ENCODE measurements at places on chromosomes 3 and 15.

DNA sequence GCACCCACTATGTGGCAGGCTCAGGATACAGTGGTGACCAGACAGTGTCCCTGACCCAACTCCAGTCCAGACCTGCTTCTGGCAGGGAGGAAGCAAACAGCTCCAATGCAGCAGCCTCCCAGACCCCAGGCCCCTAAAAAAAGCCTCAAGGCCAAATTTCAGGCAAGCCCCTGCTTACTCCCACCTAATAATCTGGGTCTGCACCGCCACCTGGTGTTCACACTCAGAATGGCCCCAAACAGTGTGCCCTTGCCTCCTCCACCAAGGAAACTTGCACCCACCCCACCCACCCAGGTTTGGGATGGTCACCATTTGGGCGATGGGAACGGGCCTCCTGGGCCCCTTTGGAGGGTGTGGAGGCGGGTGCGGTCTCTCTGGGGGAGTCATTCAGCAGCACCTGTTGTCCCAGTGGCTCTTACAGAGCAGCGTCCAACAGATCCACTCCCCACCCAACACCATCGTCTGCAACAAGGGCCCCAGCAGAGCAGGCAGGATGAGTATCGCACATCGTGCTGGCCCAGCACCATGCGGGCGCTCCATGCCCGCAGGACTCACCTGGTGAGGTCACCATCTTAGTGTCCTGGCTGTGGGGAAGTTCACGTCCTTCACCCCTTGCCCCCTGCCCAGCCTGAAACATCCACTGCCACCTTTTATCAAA is 17.3 kb downstream of the C3orf18 start:
- peak; percentile 68 for DNase-seq

- DNase-seq, result no peak
Observed at GRCh38 chr15:45117308-45118130, 3.4 kb downstream of the DUOXA2 start.

DNA sequence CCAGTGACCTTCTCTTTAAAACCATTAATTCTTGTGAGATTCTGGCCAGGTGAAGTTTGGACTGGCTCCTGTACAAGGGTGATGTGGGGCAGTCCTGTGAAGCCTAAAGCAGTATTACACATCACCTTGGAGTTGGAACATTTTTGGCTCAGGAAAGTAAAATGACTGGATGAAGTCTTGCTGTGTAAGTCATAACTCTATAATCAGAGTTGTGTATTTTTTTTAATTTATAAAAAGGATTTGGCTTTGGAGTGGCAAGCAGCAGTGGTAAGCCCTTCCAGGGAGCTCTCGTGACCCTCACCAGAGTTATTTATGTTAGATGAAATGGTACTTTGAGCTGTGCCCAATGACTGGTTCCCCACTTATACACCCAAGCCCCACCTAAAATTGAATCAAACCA is 331.2 kb upstream of the DCBLD2 start:
- no peak for DNase-seq

DNA sequence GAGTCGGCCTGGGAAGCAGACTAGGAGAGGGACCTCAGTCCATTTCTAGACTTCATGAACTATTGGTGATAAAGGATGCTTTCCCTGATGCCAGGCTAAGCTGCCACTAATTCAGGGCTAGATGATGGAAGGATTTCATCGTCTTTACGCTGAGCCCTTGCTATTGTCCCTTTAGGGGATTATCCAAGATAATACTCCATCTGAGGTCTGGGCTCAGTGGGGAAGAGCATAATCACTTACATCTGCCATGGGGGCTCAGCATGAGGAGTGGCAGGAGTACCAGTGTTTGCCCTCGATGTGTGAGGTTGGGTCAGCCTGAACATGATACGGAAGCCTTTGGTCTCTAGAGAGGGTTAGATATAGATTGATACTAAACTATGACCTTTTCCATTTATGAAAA is 47.3 kb downstream of the PTPRG start:
- no peak for DNase-seq

GRCh38 chr3:59762941-59763340 is 713.1 kb upstream of the CFAP20DC start:
- DNase-seq, result no peak

DNA sequence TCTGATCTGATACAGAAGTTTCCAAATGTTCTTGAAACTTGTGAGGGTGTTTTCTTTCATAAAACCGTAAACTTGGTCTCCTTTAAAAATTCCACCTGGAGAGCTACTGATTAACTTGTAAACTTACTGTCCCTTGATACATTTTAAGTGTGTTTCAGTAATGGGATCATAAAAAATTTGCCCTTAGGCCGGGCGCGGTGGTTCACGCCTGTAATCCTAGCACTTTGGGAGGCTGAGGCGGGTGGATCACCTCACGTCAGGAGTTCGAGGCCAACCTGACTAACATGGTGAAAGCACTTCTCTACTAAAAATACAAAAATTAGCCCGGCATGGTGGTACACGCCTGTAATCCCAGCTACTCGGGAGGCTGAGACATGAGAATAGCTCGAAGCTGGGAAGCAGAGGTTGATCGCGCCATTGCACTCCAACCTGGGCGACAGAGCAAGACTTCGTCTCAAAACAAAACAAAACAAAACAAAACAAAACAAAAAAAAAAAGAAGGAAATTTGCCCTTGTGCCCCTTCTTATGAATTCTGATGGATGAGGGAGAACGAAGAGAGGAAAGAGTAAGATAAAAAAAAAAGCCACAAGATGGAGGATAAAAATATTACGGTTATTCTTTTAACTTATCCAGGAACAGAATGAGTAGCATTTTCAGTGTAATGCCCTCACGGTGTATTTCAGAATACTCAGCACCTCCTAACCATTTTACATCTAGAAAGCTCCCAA is 32.1 kb upstream of the AP4E1 start:
- DNase-seq, result no peak

DNA sequence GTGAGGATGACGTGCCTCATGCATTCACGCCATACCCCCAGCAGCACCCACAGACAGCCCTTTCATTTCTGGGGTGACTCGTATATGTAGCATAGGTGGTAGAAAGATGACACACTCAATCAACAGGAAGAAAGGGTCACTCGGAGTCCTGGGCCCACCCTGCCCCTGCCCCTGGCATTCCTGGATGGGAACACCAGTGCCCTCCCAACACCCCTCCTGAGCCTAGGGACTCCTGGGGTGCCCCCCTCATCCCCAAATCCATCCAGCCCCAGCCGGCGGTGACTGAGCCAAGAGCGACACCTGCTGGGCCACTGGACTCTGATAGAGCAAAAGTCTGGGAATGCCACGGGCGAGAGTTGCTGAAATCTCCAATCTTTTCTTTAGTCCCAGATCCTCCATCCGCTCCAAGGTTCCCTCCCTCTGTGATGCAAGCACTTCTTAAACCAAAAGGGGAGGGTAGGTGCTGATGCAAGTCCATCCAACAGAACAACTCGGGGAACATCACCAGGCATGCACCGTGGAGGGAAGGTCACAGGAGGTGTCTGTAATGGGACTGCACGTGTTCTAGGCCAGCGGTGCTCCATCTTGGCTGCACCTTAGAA is 31.1 kb downstream of the ACAN start:
- peak; percentile 30 for DNase-seq

GRCh38 chr15:27757052-27757451 is 342.1 kb downstream of the OCA2 start:
- DNase-seq, result no peak

GRCh38 chr3:81650187-81650586 is 111.3 kb downstream of the GBE1 start:
- DNase-seq, result no peak

DNA sequence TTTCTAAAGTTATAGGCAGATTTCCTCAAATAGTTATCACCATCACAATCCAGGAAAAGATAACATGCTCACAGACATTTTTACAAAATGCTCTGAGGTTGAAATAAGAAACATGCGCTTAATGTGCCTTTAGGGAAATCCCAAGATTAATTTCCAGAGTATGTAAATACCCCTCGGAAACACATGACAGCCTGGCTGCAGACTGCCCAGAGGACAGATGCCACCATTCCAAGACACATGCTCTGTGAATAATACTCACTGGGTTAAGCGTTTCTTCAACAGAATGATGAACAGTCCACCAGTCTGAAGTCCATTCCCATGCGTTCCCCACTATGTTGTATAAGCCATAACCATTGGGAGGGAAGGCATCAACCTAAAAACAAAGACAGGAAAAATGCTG is 56.5 kb downstream of the SUMF1 start:
- DNase-seq, result no peak

GRCh38 chr15:64187396-64188191 is 24.8 kb upstream of the PPIB start:
- no peak for DNase-seq

GRCh38 chr3:135513106-135514059 is 452.1 kb upstream of the PPP2R3A start:
- DNase-seq, result no peak

- no peak for DNase-seq
Observed at GRCh38 chr3:29079358-29079757, 201.5 kb upstream of the RBMS3 start.

DNA sequence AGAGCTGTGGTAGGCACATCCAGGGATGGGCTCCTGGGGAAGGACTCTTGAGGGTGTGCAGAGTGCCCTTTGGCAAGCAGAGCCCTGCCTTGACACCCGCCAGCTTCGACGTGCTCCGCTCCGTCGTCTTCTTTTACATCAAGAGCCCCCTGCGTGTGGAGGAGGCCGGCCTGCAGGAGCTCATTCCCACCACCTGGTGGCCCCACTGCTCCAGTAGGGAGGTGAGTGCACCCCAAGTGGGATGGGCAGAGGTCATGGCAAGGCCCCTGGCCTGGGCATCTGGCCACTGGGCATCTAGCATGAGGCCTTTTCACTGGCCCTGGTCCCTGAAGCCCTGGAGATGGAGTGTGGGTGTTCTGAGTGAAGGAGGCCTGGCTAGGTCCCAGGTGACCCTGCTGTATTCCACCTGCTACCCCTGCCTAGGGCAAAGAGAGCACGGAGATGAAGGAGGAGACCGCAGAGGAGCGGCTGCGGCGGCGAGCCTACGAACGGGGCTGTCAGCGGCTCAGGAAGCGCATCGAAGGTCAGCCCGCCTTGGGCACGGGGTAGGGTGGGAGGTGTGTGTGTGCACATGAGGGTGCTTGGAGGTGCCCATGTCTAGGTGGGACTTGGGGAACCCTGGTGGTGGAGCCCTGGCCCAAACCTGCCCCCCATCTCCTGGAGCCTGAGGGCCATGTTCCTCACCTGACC is 12.2 kb downstream of the RNF123 start:
- no peak for DNase-seq

- no peak for DNase-seq
Observed at GRCh38 chr15:73965758-73966113, 26.4 kb downstream of the STOML1 start.

- no peak for DNase-seq
Observed at GRCh38 chr3:57896691-57897090, 111.5 kb upstream of the FLNB start.

GRCh38 chr15:73660455-73660854 is 23.7 kb upstream of the CD276 start:
- DNase-seq, result no peak

GRCh38 chr15:58441376-58442070 is 9.7 kb downstream of the LIPC start:
- no peak for DNase-seq
